ENCODE measurements at places on chromosomes 4 and X.

GRCh38 chr4:176052744-176053143, 12.9 kb upstream of the WDR17 start:
- DNase-seq: peak; percentile 85

DNA sequence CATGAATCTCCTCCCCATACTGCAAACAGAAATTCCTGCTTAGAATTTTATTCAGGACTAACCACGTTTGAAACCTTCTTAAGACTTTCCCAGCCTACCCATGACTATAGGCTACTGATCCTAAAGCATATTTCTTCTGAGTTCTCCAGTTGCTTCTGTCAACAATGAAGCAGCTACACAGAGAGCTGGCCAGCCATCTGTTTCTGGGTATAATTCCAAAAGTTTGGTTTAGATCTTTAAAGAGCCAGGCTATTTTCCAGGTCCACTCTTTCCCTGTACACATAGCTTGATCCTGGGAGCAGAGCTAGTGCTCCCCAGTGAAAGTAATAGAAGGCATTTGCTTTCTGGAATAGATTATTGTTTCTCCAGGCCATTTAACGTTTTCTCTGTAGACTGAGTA, 4.0 kb upstream of the ITM2A start:
- DNase-seq: no peak

DNA sequence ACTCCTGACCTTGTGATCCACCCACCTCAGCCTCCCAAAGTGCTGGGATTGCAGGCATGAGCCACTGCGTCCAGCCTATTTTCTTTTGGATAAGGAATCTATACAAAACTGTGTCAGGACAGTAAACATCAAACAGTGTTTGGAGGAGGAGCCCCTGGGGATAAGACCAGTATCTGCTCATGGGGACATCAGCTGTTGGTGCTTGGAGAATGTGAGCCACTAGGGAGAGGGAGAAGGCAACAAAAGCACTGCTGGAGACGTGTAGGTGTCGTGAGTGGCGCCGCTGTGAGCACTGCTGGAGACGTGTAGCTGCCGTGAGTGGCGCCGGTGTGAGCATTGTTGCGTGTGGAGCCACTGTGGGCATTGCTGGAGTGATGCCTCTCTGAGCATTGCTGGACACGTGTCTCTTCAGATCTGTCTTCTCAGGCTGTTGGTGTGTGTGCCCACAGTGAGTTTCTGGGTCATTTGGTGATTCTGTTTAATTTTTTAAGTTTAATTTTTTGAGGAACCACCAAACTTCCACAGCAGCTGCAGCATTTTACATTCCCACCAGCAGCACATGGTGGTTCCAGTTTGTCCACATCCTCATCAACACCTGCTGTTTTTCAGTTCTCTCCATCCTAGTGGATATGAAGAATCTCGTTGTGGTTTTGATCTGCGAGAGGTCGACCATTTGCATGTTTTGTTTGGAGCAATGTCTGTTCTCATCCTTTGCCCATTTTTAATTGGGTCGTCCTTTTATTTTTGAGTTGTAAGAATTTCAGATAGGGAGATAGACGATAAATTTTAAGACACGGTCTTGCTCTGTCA, 19.0 kb downstream of the DGKQ start:
- DNase-seq: no peak

DNA sequence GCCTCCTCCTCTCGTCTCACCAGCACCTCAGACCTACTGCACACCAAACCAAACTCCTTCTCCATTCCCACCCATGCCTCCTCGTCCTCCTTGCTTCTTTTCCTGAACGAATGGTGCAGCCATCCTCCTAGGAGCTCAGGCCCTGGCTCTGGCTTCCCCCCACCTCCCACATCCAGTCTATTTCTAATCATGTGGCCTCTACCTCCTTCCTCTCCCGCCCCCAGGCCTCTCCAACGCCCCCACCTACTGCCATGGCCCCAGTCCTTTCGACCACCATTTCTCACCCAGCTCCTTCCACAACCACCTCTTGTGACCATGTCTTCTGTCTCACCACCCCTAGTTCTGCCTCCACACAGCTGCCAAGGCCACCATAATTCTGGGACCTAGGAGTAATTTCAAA, 127.1 kb downstream of the PJA1 start:
- DNase-seq: no peak

DNA sequence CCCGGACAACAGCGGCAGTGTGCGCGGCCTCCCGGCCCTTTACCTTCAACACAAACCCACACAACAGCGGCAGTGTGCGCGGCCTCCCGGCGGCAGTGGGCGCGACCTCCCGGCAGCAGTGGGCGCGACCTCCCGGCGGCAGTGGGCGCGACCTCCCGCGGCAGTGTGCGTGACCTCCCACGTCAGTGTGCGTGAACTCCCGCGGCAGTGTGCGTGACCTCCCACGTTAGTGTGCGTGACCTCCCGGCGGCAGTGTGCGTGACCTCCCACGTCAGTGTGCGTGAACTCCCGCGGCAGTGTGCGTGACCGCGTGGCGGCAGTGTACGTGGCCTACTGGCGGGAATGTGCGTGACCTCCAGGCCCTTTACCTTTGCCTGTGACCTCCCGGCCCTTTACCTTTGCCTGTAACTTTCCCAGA, 576.6 kb upstream of the FRG1 start:
- DNase-seq: no peak

Data from MV-4-11 (cell line).